ENCODE measurements at places on chromosomes 7 and 10.

- no peak for DNase-seq
These were observed 136.6 kb downstream of the CHN2 start for GRCh38 chr7:29331163-29331562.

DNA sequence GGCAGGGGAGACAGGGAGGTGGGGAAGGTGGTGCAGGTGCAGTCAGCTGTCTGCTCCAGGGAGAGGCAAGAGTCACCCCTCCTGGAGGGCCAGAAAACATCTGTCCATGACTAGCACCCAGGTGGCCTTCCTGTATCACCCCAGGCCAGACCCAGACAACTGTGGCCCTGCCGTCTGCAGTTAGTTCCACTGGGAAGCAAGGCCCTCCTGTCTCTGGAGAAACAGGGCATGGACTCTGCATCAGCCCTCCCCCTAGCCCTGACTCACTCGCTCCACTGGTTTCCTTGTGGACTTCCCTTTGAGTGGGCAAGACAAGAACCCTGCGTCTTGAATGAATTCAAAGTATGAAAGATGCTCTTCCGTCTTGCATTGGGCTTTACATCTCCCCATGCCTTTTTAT, 12.6 kb downstream of the TBATA start:
- no peak for DNase-seq

DNA sequence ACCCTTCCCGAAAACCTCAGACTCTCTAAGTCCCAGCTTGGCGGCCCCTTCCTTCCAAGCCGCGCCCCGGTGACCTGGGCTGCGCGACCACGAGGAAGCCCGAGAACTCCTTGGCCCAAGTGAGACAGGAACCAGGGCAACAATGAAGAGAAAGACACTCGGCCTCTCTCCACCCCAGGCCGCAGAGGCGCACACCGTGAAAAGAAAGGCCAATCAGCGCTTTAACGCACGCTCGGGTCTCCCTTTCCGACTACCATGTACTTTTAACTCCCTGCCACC, 166.4 kb upstream of the PPP1R3A start:
- DNase-seq = no peak

GRCh38 chr10:64396105-64396708, 875.0 kb downstream of the REEP3 start:
- DNase-seq = no peak

- DNase-seq = no peak
These were observed 71.9 kb upstream of the ANKRD30A start for GRCh38 chr10:37053476-37053875.

GRCh38 chr10:78203915-78204818, 170.5 kb downstream of the RPS24 start:
- DNase-seq = no peak

- DNase-seq = no peak
These were observed 45.9 kb upstream of the TOMM7 start for GRCh38 chr7:22868509-22868908.

DNA sequence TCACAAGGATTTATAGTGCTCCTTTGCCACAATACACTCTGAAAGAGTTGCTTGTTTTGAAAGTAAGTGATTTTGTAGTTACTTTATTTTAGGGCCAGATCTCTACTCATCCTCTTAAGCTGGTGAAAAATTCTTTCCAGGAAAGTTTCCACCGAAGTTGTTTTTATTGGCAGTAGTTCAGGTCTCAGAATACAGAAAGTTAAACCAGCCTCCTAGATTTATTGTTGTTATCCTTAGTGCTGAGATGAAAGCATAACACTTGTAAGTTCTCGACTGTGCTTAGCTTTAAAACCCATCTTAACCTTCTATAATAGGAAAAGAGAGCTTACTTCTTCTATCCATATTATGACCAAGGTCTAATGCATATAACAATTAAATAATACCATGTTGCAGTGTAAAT, 5.5 kb downstream of the AP3M1 start:
- DNase-seq = no peak

- no peak for DNase-seq
These were observed 13.2 kb downstream of the CPSF4 start for GRCh38 chr7:99451936-99452335.

DNA sequence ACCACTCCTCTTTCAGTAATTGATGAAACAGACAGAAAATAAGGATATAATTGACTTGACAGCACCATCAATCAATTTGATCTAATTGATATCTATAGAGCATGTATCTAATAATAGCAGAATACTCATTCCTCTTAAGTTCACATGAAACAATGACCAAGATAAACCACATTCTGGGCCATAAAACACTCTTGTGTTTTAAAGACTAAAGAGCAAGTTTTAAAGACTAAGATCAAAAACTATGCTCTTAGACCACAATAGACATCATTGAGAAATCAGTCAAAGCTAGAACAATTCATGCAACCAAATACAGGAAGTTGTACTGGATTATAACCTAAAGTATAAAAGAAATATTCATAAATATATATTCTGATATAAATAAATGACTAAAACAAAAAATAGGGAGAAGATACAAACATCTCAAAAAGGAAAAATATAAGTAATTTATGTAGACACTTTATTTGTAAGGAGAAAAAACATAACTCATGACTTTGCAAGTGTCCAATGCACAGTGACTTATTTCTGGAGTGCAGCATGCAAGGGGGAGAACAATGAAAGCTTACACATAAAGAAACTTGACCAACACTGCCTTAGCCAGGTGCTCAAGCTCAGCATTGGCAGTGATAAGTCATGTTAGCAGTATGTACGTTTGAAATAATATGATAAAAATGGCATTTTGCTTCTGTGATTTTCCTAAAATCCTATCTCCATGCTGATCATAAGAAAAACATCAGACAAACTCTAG, 312.7 kb upstream of the IGFBP3 start:
- no peak for DNase-seq

GRCh38 chr10:47362199-47362598, 14.0 kb downstream of the RBP3 start:
- no peak for DNase-seq

- no peak for DNase-seq
These were observed 217.9 kb downstream of the SKAP2 start for GRCh38 chr7:26646336-26647048.

DNA sequence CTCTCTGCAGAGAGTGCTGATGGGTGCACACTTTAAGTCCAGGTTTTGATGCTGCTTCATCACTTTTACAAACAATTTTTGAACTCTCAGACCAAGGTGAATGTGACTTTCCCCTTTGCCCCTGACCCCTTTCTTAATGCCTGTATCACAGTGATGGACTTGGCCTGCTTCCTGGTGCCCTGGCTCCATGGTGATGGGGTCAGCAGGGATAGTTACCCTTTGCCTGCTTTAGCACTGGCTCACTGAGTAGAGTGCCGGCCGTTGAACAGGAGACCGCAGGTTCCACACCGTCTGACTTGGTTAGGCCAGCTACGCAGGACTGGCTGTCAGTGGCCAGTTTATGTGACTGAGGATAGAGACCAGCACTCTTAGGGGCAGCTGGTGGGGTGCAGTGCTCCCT, 40.1 kb downstream of the LRGUK start:
- DNase-seq = no peak

GRCh38 chr7:116292381-116292780, 82.0 kb downstream of the TES start:
- DNase-seq = no peak

DNA sequence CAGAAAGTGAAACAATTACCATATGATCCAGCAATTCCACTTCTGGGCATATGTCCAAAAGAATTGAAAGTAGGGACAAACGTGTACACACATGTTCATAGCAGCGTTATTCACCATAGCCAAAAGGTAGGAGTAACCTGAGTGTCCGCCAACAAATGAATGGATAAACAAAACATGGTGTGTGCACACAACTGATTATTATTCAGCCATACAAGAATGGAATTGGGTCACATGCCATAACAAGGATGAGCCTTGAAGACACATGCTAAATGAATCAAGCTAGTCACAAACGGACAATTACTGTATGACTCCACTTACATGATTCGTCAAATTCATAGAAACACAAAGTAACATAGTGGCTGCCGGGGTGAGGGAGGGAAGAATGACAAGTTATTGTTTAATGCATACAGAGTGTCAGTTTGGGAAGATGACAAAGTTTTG, 4.1 kb upstream of the OIT3 start:
- DNase-seq = no peak

GRCh38 chr10:80966326-80966986, 428.8 kb downstream of the SH2D4B start:
- DNase-seq = no peak

GRCh38 chr7:141785706-141786552, 4.1 kb upstream of the TAS2R5 start:
- peak; percentile 24 for DNase-seq

DNA sequence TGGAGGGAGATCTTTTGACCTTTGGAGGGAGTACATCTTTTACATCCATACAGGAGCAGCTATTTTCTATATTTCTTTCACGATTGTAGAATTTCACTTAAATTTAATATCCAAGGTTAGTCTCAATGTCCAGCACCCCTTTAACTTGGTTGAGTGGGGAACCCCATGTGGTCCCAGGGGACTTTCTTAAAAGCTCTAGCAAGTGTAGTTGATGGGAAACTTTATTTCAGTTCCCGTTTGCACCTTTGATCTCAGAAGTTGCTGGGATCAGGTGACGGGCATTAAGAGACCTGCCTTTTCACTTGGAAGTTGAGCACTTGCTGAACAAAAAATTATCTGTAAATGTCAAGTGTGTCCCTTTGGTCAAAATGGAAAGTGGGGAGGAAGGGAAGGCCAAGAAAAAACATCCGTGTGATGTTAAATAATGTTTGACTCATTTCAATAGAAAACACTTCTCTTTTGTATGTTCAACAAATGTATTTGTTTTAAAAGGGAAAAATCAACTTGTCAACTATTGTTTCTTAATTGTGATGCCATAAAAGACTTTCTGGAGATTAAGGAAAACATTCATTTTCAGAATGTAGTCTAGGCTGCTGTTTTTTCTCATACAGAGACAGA, 370.1 kb upstream of the GALNT17 start:
- DNase-seq = no peak

DNA sequence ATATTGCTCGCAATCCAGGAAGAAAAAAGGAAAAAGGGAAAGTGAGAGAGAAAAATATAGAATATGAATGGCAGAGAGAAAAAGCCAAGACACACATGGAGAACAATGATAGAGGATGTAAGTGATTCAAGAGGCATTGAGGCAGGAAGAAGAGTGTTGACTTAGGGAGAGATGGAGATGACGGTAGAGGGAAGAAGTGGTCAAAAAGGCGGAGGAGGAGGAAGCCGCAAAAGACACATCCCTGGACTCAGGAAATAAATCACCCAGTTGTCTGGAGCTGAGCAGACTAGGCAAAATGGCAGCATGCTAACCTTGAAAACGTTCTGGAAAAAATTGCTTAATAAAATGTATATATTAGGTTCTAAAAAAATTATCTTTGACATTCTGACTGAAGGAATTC, 17.7 kb upstream of the GPR37 start:
- no peak for DNase-seq

DNA sequence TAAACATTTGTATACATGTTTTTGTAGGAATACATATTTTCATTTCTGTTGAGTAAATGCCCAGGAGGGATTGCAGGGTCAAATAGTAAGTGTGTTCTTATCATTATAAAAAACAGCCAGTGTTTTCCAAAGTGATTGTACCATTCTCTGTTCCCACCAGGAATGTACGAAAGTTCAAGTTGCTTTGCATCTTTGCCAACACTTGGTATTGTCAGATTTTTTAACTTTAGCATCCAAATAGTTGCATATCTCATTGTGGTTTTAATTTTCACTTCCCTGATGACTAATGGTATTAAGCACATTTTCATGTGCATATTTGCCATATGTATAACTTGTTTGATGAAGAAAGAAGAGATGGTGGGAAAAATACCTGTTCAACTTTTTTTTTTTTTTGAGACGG, 213.9 kb downstream of the ZNF365 start:
- DNase-seq = no peak

DNA sequence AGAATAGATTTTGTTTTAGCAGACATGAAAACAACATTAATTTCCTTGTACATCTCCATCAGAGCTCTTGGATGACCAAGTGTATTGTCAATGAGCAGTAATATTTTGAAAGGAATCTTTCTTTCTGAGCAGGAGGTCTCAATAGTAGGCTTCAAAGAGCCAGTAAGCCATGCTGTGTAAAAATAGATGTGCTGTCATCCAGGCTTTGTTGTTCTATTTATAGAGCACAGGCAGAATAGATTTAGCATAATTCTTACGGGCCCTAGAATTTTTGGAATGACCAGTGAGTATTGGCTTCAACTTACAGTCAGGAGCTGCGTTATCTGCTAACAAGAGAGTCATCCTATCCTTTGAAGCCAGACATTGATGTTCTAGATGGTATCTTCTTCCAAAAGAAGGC, 19.0 kb downstream of the MINPP1 start:
- no peak for DNase-seq
